NCI-H345 (cell line): ENCODE measurements at places on chromosomes 3 and 15.

DNA sequence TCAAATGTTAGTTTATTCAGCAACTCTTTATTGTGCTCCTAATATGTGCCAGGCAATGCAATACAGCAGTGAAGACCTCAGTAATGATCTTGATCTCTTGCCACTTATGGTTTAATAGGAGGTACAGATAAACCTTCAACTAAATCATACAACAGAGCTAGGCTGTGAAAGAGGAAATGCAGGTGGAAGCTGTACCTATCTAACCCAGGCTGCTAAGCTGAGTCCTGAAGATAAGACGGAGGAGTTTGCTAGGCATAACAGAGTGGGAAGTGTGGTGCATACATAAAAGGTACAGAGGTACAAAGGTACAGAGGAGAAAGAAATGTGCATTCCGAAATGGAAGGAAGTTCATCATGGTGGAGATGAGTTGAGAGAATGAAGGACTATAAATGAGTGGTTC is 35.0 kb downstream of the KBTBD8 start:
- DNase-seq: no peak

- DNase-seq: no peak
Observed at GRCh38 chr15:93330912-93331544, 242.0 kb upstream of the RGMA start.

DNA sequence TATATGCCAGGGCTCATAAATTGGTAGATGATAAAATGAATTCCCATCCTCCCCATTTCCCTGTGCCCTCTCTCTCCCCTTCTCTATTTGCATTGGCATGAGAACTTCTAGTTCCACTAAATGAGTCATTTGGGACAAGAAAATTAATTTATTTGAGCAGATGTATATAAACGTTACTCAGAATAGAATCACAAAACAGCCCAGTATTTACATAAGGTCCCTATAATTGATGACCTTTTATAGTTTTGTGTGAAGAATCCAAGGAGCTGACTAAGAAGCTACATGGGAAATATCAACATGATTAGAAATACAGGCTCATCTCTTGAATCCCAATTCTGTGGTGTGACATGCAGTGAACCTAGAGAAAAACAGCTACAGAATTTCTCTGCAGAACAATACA is 617.7 kb upstream of the NR2F2 start:
- no peak for DNase-seq

- no peak for DNase-seq
Observed at GRCh38 chr15:38536201-38536676, 28.4 kb downstream of the RASGRP1 start.

- DNase-seq: no peak
Observed at GRCh38 chr3:187737006-187737367, 8.3 kb downstream of the BCL6 start.

DNA sequence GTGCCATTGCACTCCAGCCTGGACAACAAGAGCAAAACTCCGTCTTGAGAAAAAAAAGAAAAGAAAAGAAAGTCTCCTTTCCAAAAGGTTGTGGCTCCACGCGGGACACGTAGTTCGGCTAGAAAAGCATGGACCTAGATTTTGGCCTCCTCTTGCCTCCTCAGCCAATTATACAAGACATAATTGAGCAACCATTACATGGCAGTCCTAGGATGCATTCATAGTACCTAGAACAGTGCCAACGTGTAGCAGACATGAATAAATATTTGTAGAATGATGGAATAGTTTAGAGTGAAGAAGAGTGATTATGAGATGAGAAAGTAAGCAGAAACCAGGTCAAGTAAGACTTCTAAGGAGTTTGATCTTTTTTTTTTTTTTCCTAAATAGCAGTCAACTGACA is 112.5 kb downstream of the ZNF609 start:
- no peak for DNase-seq

DNA sequence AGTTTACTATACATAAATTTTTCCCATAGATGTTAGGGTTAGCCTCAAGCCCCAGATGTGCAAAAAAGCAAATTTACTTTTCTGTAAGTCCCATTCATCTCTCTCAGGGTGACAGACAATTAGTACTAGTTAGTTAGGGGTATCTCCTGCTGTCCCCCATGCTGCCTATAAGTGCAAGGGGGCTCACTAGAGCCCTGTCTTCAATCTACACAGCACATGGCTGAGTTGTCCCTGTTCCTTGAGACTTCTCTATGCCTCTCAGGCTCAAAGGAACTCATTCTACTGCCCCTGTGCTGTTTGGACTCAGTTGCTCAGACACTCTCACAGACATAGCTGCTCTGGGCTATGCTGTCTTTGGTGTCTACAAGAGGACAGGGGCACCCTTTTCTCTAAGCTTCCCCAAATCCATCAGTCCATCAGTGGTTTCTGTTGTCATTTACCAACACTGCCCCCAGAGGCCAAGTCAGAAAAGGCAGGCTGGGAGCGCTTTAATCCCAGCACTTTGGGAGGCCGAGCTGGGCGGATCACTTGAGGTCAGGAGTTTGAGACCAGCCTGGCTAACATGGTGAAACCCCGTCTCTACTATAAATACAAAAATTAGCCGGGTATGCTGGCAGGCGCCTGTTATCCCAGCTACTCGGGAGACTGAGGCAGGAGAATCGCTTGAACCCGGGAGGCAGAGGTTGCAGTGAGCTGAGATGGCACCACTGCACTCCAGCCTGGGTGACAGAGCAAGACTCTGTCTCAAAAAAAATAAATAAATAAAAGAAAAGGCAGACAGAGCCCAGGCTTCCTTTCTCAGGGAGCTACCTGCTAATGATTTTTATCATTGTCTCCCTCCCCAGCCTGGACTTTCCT is 31.4 kb upstream of the PRTG start:
- no peak for DNase-seq

DNA sequence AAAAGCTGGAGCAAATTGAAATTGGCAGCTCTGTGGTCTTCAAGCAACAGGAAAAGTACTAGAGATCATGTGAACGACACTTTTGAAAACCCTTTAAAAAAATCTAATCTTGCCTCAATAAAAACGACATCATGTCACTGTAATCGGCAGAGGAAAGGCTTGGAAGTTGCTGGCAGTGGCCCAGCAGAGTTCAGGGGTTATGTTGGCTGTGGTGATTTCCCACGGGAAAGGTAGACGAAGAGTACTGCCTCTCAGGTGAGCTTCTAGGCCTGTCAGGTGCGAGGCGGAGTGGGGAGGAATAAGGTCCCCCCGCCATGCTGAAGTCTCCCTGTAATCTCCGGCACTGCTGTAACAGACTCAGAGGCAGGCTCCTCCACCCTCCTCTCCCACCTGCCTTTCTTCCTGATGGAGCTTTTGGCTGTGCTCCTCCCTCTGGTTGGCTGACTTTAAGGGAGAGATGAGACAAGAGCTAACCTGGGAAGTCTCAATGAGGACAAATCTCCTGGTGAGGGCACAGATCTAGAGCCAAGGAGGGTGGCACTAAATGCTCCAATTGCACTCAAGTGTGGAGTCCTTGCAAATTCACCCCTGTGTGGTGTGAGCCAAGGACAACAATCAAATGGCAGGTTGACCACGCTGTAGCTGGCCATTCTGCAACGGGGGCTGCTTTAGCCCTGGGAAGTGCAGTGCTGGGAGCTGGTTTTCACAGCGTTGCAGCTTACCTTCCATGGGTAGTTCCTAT is 18.7 kb upstream of the HES1 start:
- no peak for DNase-seq

GRCh38 chr15:85164841-85165466 is 183.3 kb downstream of the PDE8A start:
- peak; percentile 6 for DNase-seq

- no peak for DNase-seq
Observed at GRCh38 chr15:60529332-60529731, 50.4 kb upstream of the ICE2 start.

DNA sequence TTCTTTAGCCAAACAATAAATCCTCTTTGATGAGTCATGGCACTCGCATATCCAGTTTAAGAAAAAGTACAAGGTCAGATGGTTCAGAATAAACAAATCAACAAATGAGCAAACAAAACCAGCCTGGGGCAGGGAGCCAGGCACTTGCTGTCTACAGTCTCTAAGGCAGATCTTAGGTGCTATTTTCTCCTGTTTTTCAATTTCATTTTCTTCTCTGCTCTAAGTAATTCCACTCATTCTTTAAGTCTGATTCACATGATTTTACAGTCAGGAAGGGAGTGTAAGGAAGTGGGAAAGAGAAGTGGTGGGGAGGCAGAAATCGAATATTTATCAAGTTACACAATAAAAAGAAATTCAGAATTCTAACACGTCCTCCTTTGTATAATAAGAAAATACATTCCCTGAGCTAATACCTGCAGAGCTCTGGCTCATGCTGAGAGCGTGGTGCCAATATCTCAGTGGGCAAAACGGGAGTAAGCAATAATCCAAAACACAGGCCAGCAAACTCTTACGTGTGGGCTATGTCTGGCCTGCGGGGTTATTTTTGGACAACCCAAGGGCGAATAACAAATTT is 298.6 kb downstream of the ADAMTS17 start:
- DNase-seq: no peak

GRCh38 chr3:1057436-1057835 is 35.4 kb upstream of the CNTN6 start:
- DNase-seq: no peak
